CD4-positive, alpha-beta T cell treated with Interleukin-1 beta for 1 hour (primary cell): ENCODE measurements at places on chromosomes 5 and 9.

GRCh38 chr5:139982157-139982974 is 60.7 kb downstream of the NRG2 start:
- no peak for DNase-seq

GRCh38 chr5:36007366-36007765 is 16.2 kb upstream of the UGT3A1 start:
- no peak for DNase-seq

DNA sequence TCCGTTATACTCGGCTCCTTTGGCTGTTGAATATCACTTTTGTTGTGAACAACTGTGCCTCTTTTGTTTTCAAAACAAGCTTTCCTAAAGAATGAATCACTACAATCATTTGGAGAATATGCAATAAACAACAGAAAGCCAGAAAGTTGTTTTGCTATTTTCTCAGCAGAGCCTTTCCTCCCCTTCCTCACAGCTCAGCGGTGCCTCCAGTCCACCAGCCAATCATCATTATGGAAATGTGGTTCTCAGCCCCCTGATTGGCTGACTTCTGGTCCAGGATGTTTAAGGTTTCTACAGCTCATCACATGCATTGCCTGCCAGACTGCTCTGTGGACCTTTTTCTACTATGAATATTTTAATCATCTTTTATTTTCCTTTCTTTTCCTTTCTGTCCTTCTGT is 9.1 kb upstream of the ZNF608 start:
- no peak for DNase-seq

DNA sequence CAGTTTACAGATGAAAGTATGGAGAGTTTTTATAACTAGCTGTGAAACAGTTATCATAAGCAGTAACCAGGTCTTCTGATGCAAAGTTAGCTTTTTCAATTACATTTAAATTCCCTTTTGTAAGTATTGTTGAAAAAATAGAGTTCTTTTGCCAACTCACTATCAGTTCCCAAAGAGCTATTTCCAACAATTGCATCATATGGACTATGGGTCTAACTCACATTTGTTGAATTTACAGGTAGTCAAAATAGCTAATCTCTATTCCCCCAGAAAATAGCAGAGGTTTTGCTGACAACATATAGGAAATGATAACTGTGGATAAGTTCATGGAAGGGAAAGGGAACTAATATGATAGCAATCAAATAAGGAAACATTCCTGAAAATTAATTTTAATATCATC is 1.4 kb downstream of the SPINK1 start:
- no peak for DNase-seq

- no peak for DNase-seq
Observed at GRCh38 chr5:110752953-110753352, 14.1 kb downstream of the SLC25A46 start.

DNA sequence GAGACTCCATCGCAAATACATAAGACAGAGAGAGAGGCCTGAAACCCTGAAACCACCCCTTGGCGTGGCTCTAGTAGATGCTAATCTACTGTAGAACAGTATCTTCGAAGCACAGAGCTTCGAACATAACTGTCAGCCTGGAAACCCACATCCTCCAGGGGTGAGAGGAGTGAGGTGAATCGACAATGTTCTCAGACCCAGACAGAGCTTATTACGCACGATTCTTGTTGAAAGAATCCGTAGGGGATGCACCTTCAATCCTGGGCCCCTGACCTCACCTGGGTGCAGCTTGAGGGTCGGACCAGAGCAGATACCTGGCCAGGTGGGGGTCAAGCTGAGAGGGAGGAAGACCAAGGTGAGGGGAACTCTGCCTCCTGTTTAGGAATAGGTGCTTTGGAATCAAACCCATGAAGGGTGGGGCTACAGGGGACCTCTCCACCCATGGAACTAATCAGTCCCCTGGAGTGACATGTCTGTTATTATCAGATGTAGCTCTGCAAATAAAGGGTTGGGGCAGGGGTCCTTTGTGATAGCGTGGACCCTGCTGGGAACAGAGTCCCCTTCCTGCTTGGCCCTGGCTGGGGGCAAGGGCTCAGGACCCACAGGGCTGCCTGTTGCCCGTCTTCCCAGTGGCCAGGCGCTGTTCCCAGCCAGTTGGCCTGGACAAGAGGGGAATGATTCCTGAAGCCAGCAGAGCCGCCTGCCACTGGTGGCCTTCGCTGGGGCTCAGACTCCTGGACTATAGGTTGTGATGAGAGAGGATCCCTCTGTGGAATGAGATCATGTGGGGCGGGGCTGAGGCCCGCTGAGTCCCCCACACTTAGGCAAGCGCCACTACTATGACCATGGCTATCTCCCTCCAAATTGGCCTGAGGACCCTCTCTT is 41.2 kb downstream of the DBH start:
- peak; percentile 75 for DNase-seq

- DNase-seq = no peak
Observed at GRCh38 chr5:80198399-80198798, 57.4 kb downstream of the SERINC5 start.

DNA sequence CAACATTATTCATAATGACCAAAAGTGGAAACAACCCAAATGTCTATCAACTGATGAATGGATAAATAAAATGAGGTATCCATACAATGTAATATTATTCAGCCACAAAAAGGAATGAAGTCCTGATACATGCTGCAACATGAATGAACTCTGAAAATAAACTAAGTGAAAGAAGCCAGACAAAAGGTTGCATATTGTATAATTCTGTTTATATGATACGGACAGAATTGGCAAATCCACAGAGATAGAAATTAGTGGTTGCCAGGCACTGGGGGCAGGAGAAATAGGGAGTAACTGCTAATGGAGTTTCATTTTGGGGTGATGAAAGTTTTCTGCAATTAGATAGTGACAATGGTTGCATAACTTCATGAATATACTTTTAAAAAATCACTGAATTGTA is 47.0 kb downstream of the KIF24 start:
- no peak for DNase-seq

GRCh38 chr9:131833906-131834305 is 94.0 kb upstream of the RAPGEF1 start:
- no peak for DNase-seq

DNA sequence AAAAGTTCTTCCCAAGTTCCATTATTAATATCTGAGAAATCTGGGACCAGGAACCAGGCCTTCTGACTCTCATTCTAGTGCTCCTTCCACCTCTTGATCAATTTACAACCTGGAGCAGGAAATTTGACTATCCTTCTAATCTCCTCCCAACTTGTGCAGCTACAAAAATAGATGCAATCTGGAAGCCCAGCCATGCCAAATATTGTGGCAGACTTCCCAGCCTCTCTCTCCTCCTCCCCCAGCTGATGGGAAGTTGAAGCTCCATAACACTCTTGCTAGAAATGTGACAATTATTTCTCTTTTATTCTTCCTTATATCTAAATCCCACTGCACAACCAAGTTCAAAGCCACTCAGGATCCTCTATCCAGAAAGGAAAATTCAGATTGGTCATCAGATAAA is 252.1 kb downstream of the SEC61B start:
- DNase-seq = no peak

- no peak for DNase-seq
Observed at GRCh38 chr5:2451100-2451499, 300.4 kb downstream of the IRX2 start.

DNA sequence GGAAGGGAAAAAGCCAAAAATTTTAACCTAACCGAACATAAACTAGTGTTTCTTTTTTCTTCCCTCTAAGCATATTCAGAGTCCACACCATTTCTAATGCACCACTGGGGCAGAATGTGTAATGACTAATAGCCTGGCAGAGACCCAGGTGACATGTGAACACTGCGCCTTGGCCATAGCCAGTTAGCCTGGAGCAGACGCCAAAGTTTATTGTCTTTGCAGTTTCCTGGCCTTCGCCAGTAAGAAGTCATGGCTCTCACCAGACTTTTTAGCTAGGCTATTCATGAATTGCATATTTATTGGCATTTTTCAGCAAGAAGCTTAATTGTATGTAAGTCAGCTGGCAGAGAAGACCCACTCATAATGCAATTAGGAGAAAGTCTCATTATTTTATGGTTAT is 182.8 kb upstream of the SLC27A6 start:
- no peak for DNase-seq

DNA sequence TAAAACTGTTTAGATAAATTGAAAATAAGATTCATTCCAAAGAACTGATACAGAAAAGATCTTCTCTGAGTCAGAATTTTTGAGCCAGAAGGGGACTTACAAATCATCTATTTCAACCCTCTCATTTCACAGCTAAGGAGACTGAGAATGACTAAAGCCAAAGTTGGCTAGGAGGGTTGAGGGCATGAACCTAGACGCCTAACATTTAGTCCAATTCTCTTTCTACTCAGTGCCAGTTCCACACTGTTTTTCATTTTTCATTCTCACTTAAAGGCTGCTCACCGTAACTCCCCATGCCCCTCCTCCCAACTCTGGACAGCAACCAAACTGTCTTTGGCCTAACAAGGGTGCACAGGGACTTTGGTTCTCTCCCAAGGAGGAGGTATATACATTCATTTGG is 364.0 kb downstream of the NDUFS4 start:
- DNase-seq = no peak

- DNase-seq = peak; percentile 59
Observed at GRCh38 chr9:124659099-124659659, 111.9 kb downstream of the NR6A1 start.
